ENCODE measurements at places on chromosomes 3 and 15. TPM values are rescaled to one million over a fixed set of nuclear protein-coding genes. Genes with fewer than 3 reads are reported as not detected.

- no peak for DNase-seq
- H3K27ac ChIP-seq = peak overlapping the region; percentile 6
- no peaks in the 10 kb centered on the region for H3K27me3 ChIP-seq
- peaks cover 37% of the 10 kb centered on the region for H3K4me1 ChIP-seq
- no peak overlapping the region for H3K4me3 ChIP-seq
- no peaks in the 10 kb centered on the region for H3K36me3 ChIP-seq
These were observed 34.4 kb downstream of the GLCE start for GRCh38 chr15:69194854-69195253.

- no peaks in the 10 kb centered on the region for H3K27me3 ChIP-seq
- no peak overlapping the region for H3K27ac ChIP-seq
- no peaks in the 10 kb centered on the region for H3K36me3 ChIP-seq
- no peaks in the 10 kb centered on the region for H3K4me1 ChIP-seq
- DNase-seq = no peak
- no peak overlapping the region for H3K4me3 ChIP-seq
These were observed 20.1 kb downstream of the CACNA2D2 start for GRCh38 chr3:50483374-50483773.

DNA sequence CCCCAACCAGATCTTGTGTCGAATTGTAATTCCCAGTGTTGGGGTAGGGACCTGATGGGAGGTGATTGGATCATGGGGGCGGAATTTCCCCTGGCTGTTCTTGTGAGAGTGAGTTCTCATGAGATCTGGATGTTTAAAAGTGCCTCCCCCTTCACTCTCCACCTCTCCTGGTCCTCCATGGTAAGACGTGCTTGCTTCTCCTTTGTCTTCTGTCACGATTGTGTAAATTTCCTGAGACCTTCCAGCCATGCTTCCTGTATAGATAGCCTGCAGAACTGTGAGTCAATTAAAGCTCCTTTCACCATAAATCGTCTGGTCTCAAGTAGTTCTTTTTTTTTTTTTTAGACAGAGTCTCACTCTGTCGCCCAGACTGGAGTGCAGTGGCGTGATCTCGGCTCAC lies 42.3 kb downstream of the NR1D2 start:
- no peaks in the 10 kb centered on the region for H3K27me3 ChIP-seq
- H3K36me3 ChIP-seq = no peaks in the 10 kb centered on the region
- no peak overlapping the region for H3K4me3 ChIP-seq
- no peak overlapping the region for H3K27ac ChIP-seq
- no peak for DNase-seq

CKMT1A gene
- not detected for total RNA-seq
